CD8-positive, alpha-beta memory T cell (primary cell): ENCODE measurements at places on chromosomes 6 and 20. TPM values are rescaled to one million over a fixed set of nuclear protein-coding genes. Genes with fewer than 3 reads are reported as not detected.

DNA sequence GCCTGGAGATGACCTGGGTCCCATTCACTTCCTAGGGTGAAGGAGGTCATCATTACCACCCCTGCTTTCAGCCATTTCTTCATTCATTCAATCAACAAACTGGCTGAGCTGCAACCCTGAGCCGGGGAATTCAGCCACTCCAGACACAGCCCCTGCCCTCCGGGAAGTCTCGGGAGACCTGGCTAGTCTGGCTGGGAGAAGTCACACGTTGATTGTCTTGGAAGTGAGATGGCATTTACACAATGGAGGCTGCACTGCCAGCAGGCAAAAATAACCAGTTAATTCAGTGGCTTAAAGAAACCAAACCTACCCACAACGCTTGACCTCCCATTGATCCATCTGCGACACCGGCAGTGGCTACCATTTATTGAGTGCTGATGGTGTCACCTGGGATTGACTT, 2.0 kb upstream of the PMEPA1 start:
- H3K27ac ChIP-seq = no peak overlapping the region
- peaks cover 16% of the 10 kb centered on the region for H3K4me1 ChIP-seq
- no peaks in the 10 kb centered on the region for H3K36me3 ChIP-seq
- H3K27me3 ChIP-seq = peaks cover 9% of the 10 kb centered on the region
- DNase-seq = no peak
- H3K4me3 ChIP-seq = no peak overlapping the region

The TUBB2B gene
- not detected for total RNA-seq

DNA sequence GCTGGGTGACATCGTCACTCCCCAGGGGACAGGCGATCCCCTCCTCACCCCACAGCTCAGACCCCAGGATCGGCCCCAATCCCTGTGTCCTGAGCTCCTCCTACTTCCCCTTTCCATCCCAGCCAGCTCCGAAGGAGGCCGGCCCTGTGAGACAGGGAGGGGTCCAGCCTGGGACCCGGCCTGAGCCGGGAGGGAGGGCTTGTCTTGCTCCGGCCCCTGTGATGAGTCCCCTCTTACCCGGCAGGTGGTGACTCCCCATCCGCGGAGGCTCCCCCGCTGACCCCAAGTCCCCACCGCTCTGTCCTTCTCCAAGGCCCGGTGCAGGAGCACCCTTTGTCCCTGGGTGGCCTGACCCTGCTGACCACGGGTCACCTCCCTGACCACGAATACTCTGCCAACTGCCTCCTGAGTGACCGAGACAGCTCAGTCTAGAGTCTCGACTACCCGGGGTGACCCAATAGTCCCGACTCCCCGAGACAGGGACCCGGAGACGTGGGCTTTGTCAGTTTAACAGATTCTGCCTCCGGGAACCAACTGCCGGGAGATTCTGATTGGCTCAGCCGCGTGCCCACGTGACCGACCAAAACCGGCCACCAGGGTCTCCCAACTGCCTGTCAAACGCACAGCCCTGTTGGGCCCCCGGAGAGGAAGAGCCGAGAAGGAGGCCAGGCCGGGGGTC, 187.4 kb upstream of the PROKR2 start:
- H3K36me3 ChIP-seq = no peaks in the 10 kb centered on the region
- no peaks in the 10 kb centered on the region for H3K27me3 ChIP-seq
- no peak overlapping the region for H3K4me3 ChIP-seq

DNA sequence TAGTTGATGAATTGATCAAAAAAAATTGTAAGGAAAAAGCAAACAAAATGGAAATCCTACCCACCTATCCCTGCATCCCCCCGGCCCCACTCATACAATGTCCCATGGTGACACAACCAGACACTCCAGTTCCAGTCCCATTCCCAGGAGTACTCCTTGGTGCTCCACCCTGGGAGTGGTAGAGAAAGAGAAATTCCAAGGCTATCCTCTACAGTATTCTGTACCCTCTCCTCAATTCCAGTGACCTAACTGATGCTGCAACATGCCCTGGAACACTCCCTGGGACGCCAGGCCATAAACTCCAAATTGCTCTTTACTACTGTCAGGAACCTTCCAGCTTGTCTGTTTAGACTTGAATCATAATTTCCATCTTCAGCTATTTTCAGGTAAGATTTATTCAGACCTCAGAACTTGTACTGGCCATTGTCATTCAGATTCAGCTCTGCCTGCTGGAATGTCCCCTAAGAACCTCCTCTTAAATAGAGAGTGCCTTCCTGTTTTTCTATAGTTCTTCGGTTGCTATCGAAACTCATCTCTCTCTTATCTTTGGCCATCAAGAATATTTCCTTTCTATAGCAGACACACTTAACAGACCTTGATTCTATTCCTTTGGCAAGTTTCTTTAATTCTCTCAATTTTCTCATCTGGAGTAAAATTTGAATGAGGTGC, 8.7 kb downstream of the GPX6 start:
- no peak overlapping the region for H3K27ac ChIP-seq
- H3K36me3 ChIP-seq = no peaks in the 10 kb centered on the region
- peaks cover 7% of the 10 kb centered on the region for H3K4me1 ChIP-seq
- H3K27me3 ChIP-seq = no peaks in the 10 kb centered on the region
- DNase-seq = no peak
- no peak overlapping the region for H3K4me3 ChIP-seq

The BMP7 gene
- not detected for total RNA-seq

The RNF217 gene
- 0.13 TPM for total RNA-seq
